ENCODE measurements at places on chromosomes 1 and 21.

DNA sequence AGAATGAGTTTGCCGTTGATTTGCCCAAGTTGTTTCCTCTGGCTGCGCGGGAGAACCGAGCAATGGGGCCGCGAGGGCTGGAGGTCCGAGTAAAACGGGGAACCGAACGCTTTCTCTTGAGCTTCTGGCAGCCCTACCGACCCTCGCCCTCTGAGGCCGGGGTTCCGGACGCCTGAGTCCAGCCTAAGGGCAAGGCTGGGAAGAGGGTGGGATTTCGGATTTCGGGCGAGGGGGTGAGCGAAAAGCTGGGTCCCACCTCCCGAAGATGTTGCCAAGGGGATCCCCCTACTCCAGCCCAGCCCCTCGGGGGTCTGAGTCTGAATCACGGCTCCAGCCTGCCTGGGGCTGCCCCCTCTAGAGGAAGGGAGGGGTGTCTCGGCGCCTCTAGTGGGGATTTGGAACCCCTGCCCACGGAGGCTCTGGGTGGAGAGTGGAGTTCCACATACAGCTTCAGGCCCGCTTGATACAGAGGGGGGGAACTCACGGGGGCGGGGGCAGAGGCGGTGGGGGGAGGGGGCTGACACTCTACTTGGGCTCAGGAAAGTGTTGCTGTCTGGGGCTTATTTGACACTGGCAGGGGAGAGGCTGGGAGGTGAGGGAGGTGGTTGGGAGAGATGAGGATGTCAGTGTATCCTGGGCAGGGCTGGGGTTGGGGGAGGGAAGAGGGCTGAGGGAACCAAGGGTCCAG, 617 bp downstream of the KIRREL1 start:
- no peak for DNase-seq

DNA sequence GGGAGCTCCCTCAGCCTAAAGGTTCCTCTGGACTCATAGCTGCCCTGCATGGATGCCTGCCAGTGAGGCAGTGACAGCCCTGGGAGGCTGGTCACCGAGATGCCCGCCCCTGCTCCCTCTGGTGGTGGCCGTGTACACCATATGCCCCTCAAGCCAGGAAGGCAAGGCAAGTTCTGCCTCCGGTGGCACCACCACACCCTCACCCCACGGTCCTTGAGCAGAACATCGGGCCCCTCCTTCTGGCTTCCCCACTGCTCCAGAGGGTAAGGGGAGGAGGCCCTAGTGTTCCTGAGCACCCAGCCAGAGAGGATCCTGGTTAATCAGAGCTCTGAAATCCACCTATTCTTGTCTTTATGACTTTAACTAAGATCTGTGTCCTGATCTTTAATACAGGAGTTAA, 1.5 kb upstream of the S100A14 start:
- peak; percentile 57 for DNase-seq

DNA sequence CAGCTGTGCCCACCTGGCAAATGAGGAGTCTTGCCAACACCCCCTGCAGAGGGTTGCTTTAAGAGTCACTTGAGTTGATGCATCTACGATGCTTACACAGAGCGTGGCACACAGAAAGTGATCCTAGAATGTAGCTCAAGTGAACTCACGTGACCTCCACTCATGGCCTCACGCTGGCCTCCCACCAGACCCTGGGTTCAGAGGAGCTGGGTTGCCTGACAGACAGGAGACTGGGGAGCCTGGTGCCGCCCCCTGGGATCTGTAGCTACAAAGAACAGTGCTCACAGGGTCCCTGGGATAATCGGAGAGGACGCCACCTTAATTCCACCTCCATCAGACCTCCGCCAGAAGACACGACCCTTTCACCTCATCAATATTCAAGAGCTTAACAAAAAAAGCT, 81.4 kb upstream of the CASZ1 start:
- no peak for DNase-seq

- DNase-seq, result no peak
Measured at GRCh38 chr1:116147114-116147510, 35.9 kb downstream of the MAB21L3 start.

GRCh38 chr21:35559128-35559828, 501.0 kb downstream of the SETD4 start:
- peak; percentile 80 for DNase-seq

DNA sequence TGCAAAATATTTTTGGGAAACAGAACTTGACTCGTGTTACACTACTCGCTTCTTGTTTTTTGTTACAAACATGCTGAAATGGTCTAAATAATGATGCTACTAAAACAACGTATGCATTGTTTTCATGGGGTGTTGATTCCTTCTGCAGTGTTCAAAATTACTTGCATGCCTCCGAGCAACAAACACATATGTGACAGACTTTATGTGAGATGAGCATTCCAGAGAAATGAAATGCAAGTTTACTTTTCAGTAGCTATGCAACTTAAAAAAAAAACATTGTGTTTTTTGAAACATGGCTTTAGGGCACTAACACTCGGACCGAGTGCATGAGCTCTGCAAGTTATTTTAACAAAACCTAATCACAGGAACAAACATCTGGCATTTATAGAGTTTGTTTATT, 84.8 kb downstream of the CAMTA1 start:
- no peak for DNase-seq

- DNase-seq, result no peak
Measured at GRCh38 chr1:165497069-165498013, 46.5 kb upstream of the LRRC52 start.

- DNase-seq, result no peak
Measured at GRCh38 chr1:116671912-116672311, 4.4 kb upstream of the IGSF3 start.

DNA sequence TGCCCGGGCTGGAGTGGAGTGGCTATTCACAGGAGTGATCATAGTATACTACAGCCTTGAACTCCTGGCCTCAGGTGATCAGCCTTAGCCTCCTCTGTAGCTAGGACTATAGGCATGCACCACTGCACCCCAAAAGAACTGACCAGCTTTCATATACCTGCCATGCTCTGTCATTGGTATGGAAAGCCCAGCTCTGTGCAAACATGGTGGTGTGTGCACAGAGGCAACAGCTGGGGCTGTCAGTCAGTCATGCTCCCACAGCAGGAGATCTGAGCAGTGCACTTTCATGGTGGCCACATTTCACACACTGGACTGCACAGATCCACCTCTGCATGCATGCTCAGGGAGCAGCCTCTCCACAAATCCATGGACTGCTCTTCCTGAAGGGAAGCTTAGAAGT, 8.8 kb upstream of the JAK1 start:
- no peak for DNase-seq

DNA sequence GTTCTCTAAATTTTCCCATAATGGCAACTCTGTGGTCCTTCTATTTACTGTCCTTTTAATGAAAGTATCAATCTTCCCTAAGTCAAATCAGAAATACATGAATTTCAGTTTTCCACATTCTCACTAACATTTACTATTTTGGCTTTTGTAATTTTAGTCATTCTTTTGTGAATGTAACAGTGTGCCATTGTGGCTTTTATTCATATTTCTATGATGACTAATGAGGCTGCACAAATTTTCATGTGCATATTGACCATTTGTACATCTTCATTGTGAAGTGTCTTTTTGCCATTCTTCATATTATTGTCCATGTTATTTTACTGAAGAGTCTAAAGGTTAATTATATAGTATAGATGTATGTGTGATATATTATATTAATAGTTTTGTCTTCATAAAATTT, 431.0 kb upstream of the BRINP3 start:
- no peak for DNase-seq

- DNase-seq, result no peak
Measured at GRCh38 chr1:22237433-22238093, 94.7 kb upstream of the WNT4 start.

GRCh38 chr1:225915538-225915991, 8.5 kb downstream of the PYCR2 start:
- DNase-seq, result no peak

GRCh38 chr1:45820173-45820572, 16.8 kb downstream of the MAST2 start:
- no peak for DNase-seq

- DNase-seq, result no peak
Measured at GRCh38 chr1:53575141-53575954, 116.1 kb downstream of the DMRTB1 start.

GRCh38 chr1:41609166-41609883, 124.8 kb upstream of the EDN2 start:
- no peak for DNase-seq

DNA sequence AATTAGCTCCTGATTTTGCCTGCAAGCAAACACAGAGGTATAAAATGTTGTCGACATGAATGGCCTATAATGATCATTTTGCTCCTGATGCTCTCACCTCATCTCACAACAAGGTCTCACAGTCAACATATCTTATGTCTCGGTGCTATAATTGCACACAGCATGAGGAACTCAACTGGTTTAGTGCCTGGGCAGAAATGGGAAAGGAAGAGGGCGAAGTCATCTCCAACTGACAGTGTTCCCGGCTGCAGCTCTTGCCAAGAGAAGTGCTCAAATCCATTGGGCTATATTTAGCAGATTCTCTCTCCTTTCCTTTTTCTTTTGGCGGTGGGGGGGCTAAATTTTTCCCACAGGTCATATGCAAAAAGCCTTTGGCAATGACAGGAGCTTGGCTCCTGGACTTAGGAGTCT, 53.0 kb downstream of the SLC45A1 start:
- no peak for DNase-seq

GRCh38 chr21:37073417-37074196, 553 bp downstream of the TTC3 start:
- peak; percentile 37 for DNase-seq
